ENCODE measurements at places on chromosomes 16 and 17.

DNA sequence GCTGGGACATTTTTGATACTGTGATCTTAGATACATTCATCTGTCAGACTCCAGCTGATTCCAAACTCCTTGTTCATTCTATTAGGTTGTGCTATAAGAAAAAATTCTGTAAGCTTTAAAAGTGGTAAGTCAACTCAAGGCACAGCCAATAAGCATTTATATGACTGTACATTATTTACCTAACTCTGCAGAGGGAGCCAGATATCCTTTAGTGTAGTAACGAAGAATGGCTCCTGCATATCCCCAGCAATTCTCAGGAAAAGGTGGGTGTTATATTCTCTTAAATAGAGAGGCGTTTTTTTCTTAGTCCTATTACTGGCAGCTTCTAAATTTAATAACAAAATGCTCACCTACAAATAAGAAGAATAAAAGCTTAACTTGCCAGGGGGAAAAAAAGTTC lies 374.3 kb upstream of the GOT2 start:
- DNase-seq, result no peak

DNA sequence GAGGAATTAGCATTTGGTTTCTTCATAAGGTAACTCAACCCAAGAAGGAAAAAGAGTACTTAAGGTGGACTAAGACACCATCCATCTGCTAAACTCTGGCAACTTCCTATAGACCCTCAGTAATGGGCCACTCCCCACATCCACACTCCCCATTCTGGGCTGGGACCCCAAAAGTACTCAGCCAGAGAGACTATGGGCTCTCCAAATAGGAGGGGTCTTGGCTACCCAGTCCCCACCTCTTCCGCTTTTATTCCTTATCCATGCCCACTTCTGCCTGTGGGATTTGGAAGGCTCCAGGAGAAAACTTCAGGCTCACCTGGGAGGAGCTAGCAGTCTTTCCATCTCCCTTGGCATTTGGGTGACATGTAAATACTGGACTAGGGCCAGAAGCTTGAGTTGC lies 164.5 kb upstream of the CCL2 start:
- no peak for DNase-seq

- DNase-seq, result no peak
Observed at GRCh38 chr17:73924114-73924908, 279.2 kb upstream of the RPL38 start.

GRCh38 chr16:69563605-69564580 lies 1.9 kb upstream of the NFAT5 start:
- peak; percentile 81 for DNase-seq

DNA sequence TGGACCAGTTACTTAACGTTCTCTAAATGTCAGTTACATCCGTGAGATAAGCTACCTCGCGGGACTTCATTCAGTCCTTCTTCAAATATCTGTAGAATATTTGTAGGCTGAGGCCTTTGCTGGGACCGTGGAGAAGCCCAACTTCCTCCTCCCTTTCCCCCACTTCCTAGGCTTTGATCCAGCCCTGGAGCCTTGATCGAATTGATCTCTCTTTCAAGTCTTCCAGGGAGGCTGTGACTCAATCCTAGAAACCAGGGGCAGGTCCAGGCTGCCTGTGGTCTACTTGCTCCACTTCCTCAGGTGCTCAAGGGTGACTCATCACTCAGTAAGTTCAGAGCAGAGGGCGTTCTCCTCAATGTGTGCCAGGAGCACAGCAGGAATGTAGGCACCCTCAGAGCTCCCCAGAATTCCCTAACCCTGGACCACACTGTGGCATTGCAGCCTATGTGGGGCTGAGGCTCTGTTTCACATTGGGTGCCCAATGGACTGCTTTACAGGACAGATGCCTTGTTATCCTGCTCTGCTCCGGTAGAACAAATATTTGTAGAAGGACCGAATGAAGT lies 11.2 kb upstream of the CEP20 start:
- DNase-seq, result peak; percentile 15

GRCh38 chr17:45307290-45308015 lies 9.4 kb downstream of the MAP3K14 start:
- peak; percentile 77 for DNase-seq

DNA sequence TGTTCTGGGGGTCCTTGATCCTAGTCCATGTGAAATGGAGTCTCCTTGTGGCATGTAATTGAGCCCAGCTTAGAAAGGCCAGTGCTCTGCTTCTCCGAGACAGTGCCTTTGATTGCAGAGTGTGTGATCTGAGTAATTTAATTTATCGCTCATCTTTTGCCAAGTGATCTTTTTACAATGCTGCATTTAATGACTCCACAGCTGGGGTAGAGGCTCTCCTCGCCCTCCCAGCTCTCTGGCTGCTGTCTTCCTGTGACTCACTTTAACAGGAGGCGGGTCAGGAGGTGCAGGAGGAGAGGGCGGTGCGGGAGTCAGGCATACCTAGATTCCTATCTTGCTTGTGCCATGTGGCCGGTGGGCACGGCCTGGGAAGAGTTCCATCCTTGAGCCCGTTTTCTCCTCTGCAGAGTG lies 113.4 kb upstream of the FOXF1 start:
- DNase-seq, result no peak

- DNase-seq, result no peak
Observed at GRCh38 chr16:67186550-67186950, 2.8 kb upstream of the MATCAP1 start.

- DNase-seq, result no peak
Observed at GRCh38 chr16:56814537-56815432, 50.2 kb upstream of the SLC12A3 start.

DNA sequence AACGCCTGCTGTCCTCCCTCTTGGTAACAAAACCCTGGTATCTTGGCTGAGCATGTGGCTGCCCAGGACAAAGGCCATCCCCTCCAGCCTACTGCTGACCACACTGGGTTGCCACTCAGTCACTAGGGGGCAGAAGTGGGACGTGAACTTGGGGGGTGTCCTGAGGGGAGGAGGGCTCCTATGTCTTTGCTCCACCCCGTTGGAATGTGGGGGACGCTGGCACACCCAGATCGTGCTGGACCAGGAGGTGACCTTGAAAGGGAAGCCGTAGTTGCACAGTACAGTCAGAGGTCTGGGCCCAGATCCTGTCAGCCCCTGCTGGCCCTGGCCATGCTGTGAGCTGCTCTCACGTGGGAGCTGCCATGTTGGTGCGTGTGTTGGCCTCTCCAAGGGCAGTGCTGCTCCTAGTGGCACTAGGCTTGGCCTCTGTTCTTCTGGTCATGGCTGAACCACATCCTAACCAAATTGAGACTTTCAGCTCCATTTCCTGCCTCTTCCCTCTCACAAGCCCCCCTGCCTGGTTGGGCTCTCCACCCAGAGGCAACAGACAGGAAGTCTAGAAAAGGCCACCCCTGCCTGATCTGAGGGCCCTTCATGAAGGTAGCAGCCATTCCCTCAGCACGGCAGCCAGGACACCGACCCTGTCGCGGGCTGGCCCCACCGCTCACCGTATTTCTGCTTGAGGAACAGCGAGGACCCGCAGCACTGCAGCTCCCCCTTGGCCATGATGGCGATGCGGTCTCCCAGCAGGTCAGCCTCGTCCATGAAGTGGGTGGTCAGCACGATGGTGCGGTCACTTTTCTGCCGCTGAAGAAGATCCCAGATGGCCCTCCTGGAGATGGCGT lies 29.0 kb upstream of the RNPS1 start:
- peak; percentile 8 for DNase-seq

DNA sequence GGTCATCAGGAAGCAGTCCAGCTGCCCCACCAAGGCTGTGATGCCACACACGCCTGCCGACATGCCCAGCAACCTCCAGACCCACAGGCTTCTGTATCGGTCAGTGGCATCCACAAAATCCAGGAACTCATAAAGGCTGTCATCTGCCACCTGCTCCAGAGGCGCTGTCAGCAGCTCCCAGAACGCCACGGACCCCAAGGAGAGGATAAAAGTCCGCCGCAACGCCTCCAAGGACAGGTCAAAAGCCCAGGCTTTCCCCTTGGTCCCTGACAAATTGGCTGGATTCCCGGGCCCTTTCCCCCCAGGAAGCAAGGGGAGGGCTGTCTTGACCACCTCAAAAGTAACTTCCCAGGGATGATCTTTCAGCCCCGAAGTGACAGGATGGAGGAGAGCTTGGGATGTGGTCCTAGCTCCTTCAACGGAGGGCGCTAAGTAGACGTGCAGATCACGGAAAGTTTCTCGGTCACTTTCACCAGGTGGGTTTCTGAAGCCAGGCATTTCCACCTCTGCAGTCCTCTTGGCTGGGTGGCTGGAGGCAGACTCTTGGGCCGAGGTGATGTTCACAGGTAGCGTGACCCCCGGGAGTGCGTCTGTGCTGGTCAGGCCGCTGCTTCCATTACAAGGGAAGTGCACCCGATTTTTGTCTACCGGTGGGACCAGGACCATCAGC lies 854 bp downstream of the MFSD6L start:
- DNase-seq, result no peak

DNA sequence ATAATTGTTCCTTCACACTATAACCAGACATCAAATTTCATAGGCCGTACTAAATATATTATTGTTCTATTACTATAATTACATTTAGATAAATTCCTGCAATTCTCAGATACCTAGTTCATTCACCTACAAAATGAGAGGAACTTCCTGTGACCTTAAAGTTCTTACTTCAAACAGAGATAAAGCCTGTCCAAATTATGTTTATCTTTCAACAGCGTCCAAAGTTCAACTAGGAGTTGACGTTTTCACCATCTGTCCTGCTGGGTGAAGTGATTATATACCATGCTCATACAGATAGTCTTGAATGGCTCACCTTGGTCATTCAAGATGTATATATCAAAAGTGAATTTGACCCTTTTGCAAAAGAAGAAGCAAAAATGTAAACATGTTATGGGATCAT lies 440.6 kb downstream of the CDH8 start:
- DNase-seq, result no peak

DNA sequence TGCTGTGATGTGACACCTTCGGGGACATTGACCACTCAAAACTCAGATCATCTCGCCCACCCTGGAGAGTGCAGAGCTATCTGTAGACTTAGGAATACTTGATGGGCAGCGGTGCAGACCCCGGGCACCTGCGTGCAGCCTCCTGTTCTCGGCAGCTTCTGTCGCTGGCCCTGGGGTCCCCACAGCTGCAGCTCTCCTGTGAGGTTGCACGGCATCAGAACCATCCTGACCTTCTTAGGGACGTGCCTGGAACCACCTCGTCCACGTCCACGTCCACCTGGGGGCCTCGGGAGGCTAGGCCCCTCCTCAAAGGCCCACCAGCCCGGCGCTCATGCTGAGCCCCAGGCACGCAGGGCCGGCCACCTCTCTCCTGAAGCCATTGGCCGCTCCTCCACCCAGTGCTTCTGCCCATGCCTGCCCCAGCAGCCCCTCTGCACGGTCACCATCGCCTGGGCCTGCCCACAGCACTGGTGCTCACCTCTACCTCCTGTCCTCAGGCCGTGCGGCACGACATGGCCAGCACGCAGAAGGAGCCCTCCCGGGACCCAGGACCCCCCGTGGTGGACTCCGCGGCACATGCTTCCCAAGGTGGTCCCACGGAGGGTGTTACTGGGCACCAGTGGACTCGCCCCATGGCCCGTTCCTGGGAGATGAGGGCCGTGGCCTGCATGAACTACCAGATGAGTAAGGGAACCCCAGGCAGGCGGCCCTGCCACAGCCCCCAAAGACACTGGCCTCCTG lies 2.3 kb upstream of the WFIKKN1 start:
- DNase-seq, result no peak

- no peak for DNase-seq
Observed at GRCh38 chr17:38442548-38442947, 14.3 kb downstream of the ARHGAP23 start.

DNA sequence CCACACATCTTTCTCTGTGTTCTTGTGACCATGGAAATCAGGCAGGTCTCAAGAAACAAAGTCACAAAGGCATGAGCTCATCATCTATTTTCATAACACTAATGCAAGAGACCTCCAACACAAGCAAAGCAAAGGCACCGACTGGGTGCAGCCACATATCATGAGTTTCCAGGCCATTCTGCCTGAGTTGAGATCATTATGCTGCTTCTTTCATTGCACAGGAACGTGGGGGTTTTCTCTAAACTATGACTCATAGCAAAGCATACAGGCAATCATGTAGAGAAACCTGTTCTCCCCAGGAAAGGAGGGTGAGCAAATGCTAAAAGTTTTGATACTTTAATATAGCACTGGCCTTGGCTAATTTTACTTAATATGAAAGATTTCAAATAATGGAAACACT lies 60.7 kb downstream of the GRIN2A start:
- no peak for DNase-seq

- DNase-seq, result peak; percentile 59
Observed at GRCh38 chr17:63445954-63446752, at the start of gene CYB561. Gene CYB561, minus strand, starts transcription at chr17:63446306. Its CDS starts 8,759 bp downstream, at chr17:63437547.

DNA sequence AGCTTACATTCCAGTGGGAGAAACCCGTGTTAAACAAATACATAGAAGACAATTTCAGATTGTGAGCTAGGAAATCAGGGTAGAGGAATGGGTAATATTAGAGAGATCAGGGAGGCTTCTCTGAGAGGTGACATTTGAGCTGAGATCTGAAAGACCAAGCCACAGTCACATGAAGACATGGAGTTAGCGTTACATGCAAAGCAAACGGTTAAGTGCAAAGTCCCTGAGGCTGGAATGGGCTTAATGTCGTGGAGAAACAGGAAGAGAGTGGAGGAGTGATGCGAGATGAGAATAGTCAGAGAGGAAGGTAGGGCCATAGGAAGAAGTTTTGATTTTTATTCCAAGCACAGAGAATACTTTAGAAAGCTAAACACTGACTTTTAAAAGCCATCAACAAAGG lies 246.1 kb downstream of the IRX3 start:
- DNase-seq, result no peak

GRCh38 chr17:64448665-64449512 lies at the start of gene MILR1:
Gene MILR1, plus strand, starts transcription at chr17:64449115. Its CDS starts 54 bp downstream, at chr17:64449169.
- DNase-seq, result peak; percentile 93
